Activated CD4-positive, alpha-beta T cell treated with anti-CD3 and anti-CD28 coated beads for 36 hours (primary cell): ENCODE measurements at places on chromosomes 4 and X. TPM values are rescaled to one million over a fixed set of nuclear protein-coding genes. Genes with fewer than 3 reads are reported as not detected.

- no peaks in the 10 kb centered on the region for H3K36me3 ChIP-seq
- no peaks in the 10 kb centered on the region for H3K27me3 ChIP-seq
- peaks cover 18% of the 10 kb centered on the region for H3K4me1 ChIP-seq
- DNase-seq: no peak
These were observed 42.8 kb upstream of the KLF3 start for GRCh38 chr4:38621028-38621684.

- H3K27me3 ChIP-seq: peaks cover 33% of the 10 kb centered on the region
- peak; percentile 39 for DNase-seq
- no peak overlapping the region for H3K27ac ChIP-seq
- no peaks in the 10 kb centered on the region for H3K36me3 ChIP-seq
- H3K4me1 ChIP-seq: peaks cover 13% of the 10 kb centered on the region
- no peak overlapping the region for H3K4me3 ChIP-seq
These were observed 70.6 kb downstream of the MGST2 start for GRCh38 chr4:139736274-139736660.

HS6ST2 gene
- total RNA-seq: 0.62 TPM

GRCh38 chr4:89324671-89325070, 17.1 kb upstream of the GPRIN3 start:
- no peaks in the 10 kb centered on the region for H3K27me3 ChIP-seq
- no peak overlapping the region for H3K27ac ChIP-seq
- H3K4me1 ChIP-seq: peaks cover 10% of the 10 kb centered on the region
- H3K36me3 ChIP-seq: no peaks in the 10 kb centered on the region

TMSB15C gene
- total RNA-seq: 2.3 TPM

- H3K27ac ChIP-seq: no peak overlapping the region
- DNase-seq: no peak
- H3K4me1 ChIP-seq: no peaks in the 10 kb centered on the region
- no peak overlapping the region for H3K4me3 ChIP-seq
These were observed 1609.1 kb downstream of the C4orf33 start for GRCh38 chr4:130705023-130705422.

MAGEA10 gene
- total RNA-seq: not detected

- no peak for DNase-seq
- no peaks in the 10 kb centered on the region for H3K27me3 ChIP-seq
- H3K4me1 ChIP-seq: no peaks in the 10 kb centered on the region
- no peaks in the 10 kb centered on the region for H3K36me3 ChIP-seq
- H3K4me3 ChIP-seq: no peak overlapping the region
These were observed 1607.4 kb downstream of the C4orf33 start for GRCh38 chr4:130703211-130703935.

SLC6A14 gene
- total RNA-seq: not detected

- no peak overlapping the region for H3K4me3 ChIP-seq
- H3K4me1 ChIP-seq: peaks cover 50% of the 10 kb centered on the region
- peaks cover 10% of the 10 kb centered on the region for H3K36me3 ChIP-seq
- peak overlapping the region; percentile 86 for H3K27ac ChIP-seq
- DNase-seq: peak; percentile 48
These were observed 45.8 kb upstream of the CLCN4 start for GRCh38 chrX:10110984-10111363.

DNA sequence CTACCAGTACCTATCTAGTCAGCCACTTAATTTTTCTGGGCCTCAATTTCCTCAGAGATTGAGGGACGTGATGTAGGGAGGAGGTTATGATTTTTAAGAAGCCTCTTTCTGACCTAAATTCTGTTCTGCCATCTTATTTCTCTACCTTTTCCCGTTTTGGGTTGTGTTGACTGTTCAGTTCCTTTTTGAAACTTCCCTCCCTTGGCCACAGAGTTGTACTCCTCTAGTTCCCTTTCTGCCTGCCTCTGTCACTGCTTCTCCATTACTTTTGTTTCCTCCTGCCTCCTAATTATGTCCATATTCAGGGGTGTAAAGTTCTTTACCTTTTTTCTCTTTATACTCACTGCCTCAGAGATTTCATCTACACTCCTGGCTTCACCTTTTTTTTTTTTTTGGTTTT, 25.4 kb downstream of the CLCN5 start:
- no peak overlapping the region for H3K27ac ChIP-seq
- H3K36me3 ChIP-seq: no peaks in the 10 kb centered on the region
- peaks cover 3% of the 10 kb centered on the region for H3K4me1 ChIP-seq

ADAMTS3 gene
- total RNA-seq: not detected

GRCh38 chr4:107631560-107631959, 88.5 kb downstream of the PAPSS1 start:
- H3K4me1 ChIP-seq: no peaks in the 10 kb centered on the region
- H3K27ac ChIP-seq: no peak overlapping the region
- no peaks in the 10 kb centered on the region for H3K27me3 ChIP-seq
- H3K36me3 ChIP-seq: peaks cover 19% of the 10 kb centered on the region

DNA sequence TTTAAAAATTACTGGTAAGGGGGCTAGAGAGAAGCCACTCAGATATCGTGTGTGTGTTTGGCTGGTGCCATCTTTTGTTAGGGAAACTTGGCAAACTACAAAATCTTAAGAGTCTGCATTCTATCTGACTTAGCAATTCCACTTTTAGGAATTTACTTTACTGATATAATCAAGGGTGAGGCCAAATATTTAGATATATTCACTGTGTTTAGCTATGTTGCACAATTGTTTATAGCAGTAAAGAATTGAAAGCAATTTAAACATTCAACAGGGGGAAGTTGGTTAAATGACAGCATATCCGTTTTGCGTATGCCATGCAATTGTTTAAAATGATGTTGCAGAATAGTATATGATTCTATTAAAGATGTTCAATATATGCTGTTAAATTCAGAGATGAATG, 6.4 kb upstream of the HERC3 start:
- no peaks in the 10 kb centered on the region for H3K27me3 ChIP-seq
- H3K36me3 ChIP-seq: no peaks in the 10 kb centered on the region
- no peak overlapping the region for H3K4me3 ChIP-seq
- DNase-seq: no peak

DNA sequence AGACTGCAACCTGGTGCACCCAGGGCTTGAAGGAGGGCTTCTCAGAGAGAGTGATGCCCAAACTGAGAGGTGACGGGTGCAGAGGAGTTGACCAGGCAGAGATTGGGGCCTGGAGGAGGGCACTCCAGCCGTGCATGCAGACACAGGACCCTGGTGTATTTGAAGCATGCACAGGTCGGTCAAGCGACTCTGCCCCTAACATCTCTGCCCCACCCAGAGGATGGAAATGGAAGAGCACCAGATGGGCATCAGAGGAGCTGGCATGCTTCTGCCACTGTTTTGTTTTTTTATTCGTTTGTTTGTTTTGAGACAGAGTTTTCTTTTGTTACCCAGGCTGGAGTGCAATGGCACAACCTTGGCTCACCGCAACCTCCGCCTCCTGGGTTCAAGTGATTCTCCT, 320.9 kb downstream of the EVC2 start:
- no peak for DNase-seq
- H3K27ac ChIP-seq: no peak overlapping the region
- H3K4me3 ChIP-seq: no peak overlapping the region
- H3K36me3 ChIP-seq: no peaks in the 10 kb centered on the region
- no peaks in the 10 kb centered on the region for H3K4me1 ChIP-seq

DNA sequence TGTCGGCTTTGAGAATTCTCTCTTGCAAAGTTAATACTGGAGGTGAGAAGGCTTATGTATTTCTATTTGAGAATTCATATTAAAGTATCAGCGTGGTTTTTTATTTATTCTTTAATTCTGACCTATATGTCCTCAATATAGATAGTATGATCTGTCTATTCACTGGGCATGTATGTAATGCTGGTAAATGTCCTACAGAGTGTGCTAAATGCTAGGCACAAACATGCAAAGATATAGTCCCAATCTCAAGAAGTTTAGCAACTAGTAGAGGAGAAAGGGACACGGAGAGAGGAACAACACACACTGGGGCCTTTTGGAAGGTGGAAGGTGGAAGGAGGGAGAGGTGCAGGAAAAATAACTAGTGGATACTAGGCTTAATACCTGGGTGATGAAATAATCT, 11.0 kb upstream of the BMPR1B start:
- H3K4me3 ChIP-seq: no peak overlapping the region
- peaks cover 8% of the 10 kb centered on the region for H3K27me3 ChIP-seq
- H3K27ac ChIP-seq: no peak overlapping the region
- no peaks in the 10 kb centered on the region for H3K4me1 ChIP-seq

DNA sequence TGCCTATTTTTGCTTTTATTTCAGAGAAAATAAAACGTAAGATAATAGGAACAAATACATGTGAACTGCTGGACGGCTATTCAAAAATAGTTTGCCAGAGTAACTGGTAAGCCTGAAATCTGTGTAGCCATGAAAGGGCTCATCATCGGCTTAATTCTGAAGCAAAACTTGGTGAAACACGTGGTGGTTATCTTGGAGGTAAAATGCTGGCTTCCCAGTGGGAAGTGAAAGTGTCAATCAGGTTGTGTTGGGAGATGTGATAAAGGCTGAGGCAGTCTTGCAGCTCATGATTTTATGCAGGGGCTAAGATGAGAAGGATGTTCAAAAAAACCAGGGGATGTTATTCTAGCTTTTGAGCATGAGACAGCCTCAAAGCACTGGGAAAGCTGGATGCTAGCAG, 36.1 kb upstream of the TLR2 start:
- no peak overlapping the region for H3K27ac ChIP-seq
- H3K27me3 ChIP-seq: no peaks in the 10 kb centered on the region
- H3K4me1 ChIP-seq: peaks cover 40% of the 10 kb centered on the region
- H3K36me3 ChIP-seq: no peaks in the 10 kb centered on the region
- no peak overlapping the region for H3K4me3 ChIP-seq

AADAT gene
- not detected for total RNA-seq

PHOX2B gene
- total RNA-seq: not detected

DNA sequence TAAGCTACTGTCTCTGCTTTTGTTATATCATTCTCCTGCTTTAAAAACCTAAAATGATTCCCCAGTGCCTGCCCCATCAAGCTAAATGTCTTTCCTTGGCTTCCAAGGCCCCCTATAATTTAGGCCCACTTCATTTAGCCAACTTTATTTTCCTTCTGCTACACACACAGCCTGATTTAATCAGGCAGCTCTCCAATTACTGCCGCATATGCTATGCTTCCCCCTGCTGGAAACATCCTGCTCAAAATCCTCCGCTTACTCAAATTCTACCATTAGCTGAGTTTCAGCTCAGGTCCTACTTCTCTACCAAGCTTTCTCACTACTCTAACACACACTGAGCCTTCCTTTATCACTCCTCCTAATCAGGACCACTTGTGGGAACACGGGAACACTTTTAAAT, 17.0 kb downstream of the LAMP2 start:
- H3K36me3 ChIP-seq: peaks cover 9% of the 10 kb centered on the region
- peak; percentile 8 for DNase-seq
- H3K4me3 ChIP-seq: no peak overlapping the region
- peaks cover 15% of the 10 kb centered on the region for H3K4me1 ChIP-seq
- H3K27me3 ChIP-seq: no peaks in the 10 kb centered on the region
- H3K27ac ChIP-seq: peak overlapping the region; percentile 15

TCEAL9 gene
- 2.3 TPM for total RNA-seq

CT45A5 gene
- total RNA-seq: not detected

DNA sequence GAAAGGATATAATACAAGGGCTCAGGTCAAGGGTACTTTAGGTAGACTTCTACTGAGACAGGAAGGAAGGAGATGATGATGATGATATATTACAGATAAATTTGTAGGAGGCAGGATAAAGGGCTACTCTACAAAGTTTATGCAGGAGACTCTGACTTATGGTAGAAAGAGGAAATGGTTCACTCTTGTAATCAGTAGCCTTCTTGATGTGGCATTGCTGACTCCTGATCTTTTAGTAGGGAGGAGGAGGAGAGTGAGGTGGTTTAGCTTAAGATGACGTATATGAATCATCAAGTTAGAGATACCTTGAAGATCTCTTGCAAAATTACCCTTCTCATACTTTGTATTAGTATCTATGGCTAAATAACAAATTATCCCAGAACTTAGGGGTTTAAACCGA, 4.7 kb downstream of the BLTP1 start:
- H3K4me3 ChIP-seq: no peak overlapping the region
- H3K27me3 ChIP-seq: no peaks in the 10 kb centered on the region
- no peak for DNase-seq
- peaks cover 29% of the 10 kb centered on the region for H3K36me3 ChIP-seq

WAS gene
- 102 TPM for total RNA-seq

DNA sequence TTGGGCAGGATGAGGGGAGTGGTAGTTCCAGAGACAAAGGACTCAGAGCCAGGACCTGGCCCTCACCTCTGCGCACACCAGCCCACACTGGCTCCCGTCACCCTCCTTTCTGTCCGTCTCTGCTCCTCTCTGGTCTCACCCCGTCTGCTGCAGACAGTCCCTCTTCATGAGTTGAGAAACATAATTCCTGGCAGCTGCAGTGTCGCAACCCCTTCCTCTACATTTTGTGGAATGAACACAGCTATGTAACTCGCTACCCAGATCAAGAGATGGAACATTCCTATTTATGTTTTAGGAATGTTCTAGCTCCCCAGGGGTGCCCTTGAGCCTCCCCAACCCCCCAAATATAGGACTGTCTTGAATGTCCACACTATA, 59.3 kb downstream of the SHROOM2 start:
- peaks cover 12% of the 10 kb centered on the region for H3K27me3 ChIP-seq
- H3K4me3 ChIP-seq: no peak overlapping the region
- DNase-seq: no peak
- H3K4me1 ChIP-seq: peaks cover 2% of the 10 kb centered on the region
- H3K36me3 ChIP-seq: no peaks in the 10 kb centered on the region

MAGEA2 gene
- total RNA-seq: not detected

- H3K27ac ChIP-seq: no peak overlapping the region
- no peak for DNase-seq
- H3K4me1 ChIP-seq: peaks cover 23% of the 10 kb centered on the region
- no peak overlapping the region for H3K4me3 ChIP-seq
- no peaks in the 10 kb centered on the region for H3K27me3 ChIP-seq
These were observed 298.2 kb upstream of the KLF3 start for GRCh38 chr4:38365748-38366310.

DNA sequence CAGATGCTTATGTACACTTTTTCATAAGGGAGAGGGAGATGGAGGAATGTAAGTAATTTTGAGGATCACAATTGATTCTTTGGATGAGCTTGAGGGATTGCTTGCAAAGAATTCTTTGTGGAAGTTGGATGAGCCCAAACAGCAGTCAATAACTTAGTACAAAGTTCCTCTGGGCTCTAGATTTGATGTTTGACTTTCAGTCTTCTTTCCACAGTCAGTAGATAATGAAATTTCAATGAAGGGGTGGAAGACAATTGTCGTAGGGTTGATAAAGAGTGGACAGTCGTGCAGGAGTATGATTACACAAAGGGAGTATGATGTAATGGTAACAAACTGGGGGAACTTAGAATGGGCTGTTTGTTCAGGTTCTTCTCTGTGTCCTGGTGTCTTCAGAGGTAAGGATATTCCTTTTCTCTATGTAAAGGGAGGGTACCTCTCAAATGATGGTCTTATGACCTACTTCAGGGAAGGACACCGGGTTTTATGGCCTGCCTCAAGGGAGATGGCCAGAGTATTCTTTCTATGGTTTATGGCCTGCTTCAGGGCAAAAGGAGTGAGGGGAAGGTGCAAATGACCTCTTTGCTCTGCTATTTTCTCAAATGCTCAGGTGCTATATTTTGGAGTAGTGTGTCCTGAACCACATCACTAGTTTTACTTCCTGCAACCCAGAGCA, 1.7 kb upstream of the ABRAXAS1 start:
- peaks cover 10% of the 10 kb centered on the region for H3K4me1 ChIP-seq
- H3K27me3 ChIP-seq: no peaks in the 10 kb centered on the region
- no peak overlapping the region for H3K27ac ChIP-seq
- H3K4me3 ChIP-seq: no peak overlapping the region
